Nephron progenitor cell (in vitro differentiated cells): ENCODE measurements at places on chromosomes 2 and 18.

DNA sequence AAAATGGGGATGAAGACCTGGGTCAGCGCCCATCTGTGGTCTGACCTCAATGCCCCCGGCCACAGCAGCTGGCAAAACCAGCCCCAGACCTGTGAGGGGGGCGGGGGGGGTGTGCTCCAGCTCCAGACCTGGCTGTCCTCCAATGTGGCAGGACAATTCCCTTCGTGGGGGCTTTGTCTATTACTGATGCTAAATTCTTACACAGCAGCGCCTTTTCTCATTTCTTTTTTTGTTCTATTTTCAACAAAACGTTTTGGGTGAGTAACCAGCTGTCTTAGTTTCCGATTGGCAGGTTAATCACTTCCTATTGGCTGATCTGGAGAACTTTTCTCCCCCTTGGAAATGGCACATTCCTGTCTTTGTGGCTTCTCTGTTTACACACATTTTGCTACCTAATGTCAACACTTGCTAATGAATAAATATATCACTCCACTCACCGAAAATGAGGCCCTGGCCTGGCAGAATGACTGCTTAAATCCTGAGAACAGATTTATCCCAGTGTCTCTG, 4.4 kb downstream of the SMAD7 start:
- peaks cover 69% of the 10 kb centered on the region for H3K4me1 ChIP-seq
- no peak overlapping the region for H3K27ac ChIP-seq
- H3K27me3 ChIP-seq: no peaks in the 10 kb centered on the region

GRCh38 chr18:22101731-22102130, 67.7 kb upstream of the GATA6 start:
- no peak overlapping the region for H3K4me3 ChIP-seq
- H3K36me3 ChIP-seq: no peaks in the 10 kb centered on the region
- H3K4me1 ChIP-seq: peaks cover 20% of the 10 kb centered on the region
- no peak overlapping the region for H3K27ac ChIP-seq
- H3K27me3 ChIP-seq: peaks cover 3% of the 10 kb centered on the region

GRCh38 chr18:58180172-58180571, 136.1 kb downstream of the NEDD4L start:
- H3K27ac ChIP-seq: no peak overlapping the region
- H3K4me3 ChIP-seq: no peak overlapping the region
- H3K27me3 ChIP-seq: no peaks in the 10 kb centered on the region
- DNase-seq: no peak

DNA sequence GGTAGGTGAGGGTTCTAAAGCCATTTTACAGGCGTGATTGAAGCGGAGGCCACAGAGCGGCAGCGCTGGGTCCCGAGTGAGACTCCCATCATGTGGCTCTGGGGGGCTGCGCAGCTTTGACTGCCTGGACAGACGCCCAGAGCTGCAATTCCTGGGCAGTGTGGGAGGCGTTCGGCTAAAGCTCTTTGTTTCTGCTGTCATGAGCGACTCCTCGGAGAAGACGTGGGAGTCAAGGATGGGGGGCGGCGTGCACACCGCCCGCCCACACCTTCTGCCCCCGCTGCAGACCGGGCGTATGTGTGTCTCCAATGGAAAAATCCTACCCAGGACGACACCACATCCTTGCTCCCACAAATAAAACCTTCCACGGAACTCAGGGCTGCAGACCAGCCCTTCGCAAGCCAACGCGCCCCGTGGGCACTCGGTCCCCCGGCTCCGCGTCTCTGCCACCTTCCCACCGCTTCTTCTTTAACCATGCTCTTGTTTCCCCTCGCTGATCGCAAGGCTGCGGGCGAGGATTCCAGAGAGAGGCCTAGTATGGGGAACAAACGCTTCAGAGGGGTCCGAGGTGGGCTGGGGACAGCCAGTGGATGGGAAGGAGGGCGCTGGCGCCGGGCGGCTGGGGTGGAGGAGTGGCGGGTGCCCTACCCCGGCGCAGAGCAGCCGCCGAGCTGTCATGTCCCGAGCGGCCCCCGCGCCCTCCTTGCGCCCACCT, 680 bp upstream of the LBH start:
- peaks cover 53% of the 10 kb centered on the region for H3K27me3 ChIP-seq
- H3K27ac ChIP-seq: peak overlapping the region; percentile 92
- H3K36me3 ChIP-seq: peaks cover 15% of the 10 kb centered on the region
- peak; percentile 67 for DNase-seq

- no peak overlapping the region for H3K4me3 ChIP-seq
- no peak overlapping the region for H3K27ac ChIP-seq
- DNase-seq: no peak
- H3K36me3 ChIP-seq: no peaks in the 10 kb centered on the region
Observed at GRCh38 chr2:74267068-74267467, 68.7 kb downstream of the MTHFD2 start.

DNA sequence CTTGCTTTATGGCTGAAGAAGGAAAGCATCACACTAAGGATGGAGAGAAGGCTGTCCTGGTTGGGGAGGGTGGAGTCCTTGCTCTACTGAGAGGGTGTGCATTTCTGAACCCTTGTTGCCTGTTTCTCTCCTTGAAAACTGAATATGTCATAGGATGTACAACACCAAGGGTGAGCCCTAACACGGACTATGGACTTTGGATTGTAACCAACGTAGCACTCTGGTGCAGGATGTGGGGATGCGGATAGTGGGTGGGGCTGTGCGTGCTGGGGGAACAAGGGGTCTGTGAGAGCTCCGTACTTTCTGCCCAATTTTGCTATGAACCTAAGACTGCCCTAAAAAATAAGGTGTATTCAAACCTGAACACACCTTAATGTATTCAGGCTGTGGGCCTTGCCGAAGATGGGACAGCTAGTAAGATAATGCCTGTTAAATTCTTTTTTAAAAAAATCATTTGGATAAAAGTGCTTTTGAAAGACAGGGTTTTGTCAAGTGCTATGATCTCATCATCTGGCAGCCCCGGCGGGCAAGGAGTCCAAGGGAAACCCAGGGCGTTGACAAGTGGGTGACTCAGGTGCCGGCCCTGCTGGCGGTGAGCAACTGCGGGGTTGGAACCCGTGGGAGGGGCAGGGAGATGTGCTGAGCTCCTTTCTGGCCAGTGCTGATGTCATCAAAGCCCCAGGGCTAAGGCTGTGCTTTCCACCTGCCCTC, 54.0 kb downstream of the GATA6 start:
- H3K36me3 ChIP-seq: no peaks in the 10 kb centered on the region
- no peak for DNase-seq
- H3K27me3 ChIP-seq: peaks cover 36% of the 10 kb centered on the region
- no peak overlapping the region for H3K27ac ChIP-seq

- no peaks in the 10 kb centered on the region for H3K36me3 ChIP-seq
- H3K4me3 ChIP-seq: no peak overlapping the region
- H3K27me3 ChIP-seq: no peaks in the 10 kb centered on the region
- H3K4me1 ChIP-seq: no peaks in the 10 kb centered on the region
Observed at GRCh38 chr2:187429989-187430388, 18.1 kb downstream of the CALCRL start.

DNA sequence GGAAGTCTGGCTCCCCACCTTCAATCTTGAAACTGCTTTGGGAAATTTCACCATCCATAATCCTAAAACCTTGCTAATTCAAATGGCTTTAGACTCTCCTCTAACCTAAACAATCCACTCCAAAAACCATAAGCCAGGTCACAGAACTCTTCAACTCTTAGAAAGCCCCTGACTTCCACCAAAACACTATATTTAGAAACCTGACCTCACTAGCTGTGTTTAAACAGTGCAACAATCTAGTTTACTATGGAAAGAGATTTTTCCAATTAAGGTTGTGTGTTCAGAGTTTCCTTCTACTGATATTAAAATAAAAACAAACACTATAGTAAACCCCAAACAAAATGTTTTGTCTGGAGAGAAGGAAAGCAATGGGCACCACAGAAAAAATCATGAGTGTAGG, 308.1 kb downstream of the OSR1 start:
- H3K27me3 ChIP-seq: peaks cover 2% of the 10 kb centered on the region
- DNase-seq: no peak
- H3K36me3 ChIP-seq: peaks cover 29% of the 10 kb centered on the region
- peak overlapping the region; percentile 50 for H3K27ac ChIP-seq
